ENCODE measurements at places on chromosomes 5 and 9.

GRCh38 chr9:15249042-15249818, 57.8 kb downstream of the TTC39B start:
- DNase-seq = no peak
- no peaks in the 10 kb centered on the region for H3K27me3 ChIP-seq
- H3K4me1 ChIP-seq = peaks cover 6% of the 10 kb centered on the region
- H3K4me3 ChIP-seq = no peak overlapping the region

DNA sequence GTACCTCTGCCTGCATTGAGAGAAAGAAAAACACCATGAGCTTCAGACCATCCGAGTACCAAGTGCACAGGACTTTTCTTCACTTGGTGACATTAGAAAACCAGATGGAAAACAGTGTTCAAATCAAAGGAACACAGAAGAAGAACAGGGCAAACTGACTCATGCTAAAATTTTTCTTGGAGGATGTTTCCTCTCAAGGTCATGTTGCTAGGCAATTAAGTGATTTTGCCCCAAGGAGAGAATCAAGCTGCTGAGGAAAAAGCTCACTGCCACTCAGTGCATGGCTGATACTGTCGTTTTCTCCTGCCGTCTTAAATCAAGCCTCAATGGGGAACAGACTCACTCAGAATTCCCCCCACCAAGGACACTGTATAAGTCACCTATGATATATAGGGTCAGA, 57.9 kb upstream of the SIMC1 start:
- H3K4me1 ChIP-seq = no peaks in the 10 kb centered on the region
- H3K4me3 ChIP-seq = no peak overlapping the region
- H3K27me3 ChIP-seq = no peaks in the 10 kb centered on the region
- no peak for DNase-seq

DNA sequence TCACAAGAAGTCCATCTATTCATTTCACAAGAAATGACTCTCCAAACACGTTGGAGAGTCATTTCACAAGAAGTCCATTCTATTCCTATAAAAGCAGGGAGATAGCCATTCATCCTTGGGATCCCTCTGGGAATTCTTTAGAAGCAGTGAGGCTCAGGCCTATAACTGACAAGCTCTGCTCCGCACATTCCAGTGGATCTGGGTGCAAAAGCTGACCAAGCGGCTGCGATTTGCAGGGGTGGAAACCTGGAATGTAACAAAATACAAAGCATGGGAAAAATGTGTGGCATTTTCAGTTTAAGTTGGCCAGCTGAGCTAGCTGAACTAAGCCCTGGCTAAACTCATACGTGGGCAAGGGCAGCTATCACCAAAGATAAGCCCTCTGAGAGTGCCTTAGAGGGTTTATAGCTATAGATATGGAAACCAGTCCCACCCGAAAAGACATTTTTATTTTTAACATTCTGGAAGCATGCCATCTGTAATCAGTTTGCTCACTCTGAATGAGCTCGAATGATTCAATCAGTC, 8.7 kb downstream of the TAS2R1 start:
- H3K36me3 ChIP-seq = no peaks in the 10 kb centered on the region
- DNase-seq = no peak
- no peaks in the 10 kb centered on the region for H3K27me3 ChIP-seq
- H3K4me1 ChIP-seq = no peaks in the 10 kb centered on the region
- H3K27ac ChIP-seq = no peak overlapping the region

GRCh38 chr5:58149746-58150145, 310.1 kb downstream of the PLK2 start:
- H3K36me3 ChIP-seq = no peaks in the 10 kb centered on the region
- no peaks in the 10 kb centered on the region for H3K27me3 ChIP-seq
- no peak overlapping the region for H3K27ac ChIP-seq
- no peak for DNase-seq
- no peaks in the 10 kb centered on the region for H3K4me1 ChIP-seq
- H3K4me3 ChIP-seq = no peak overlapping the region

DNA sequence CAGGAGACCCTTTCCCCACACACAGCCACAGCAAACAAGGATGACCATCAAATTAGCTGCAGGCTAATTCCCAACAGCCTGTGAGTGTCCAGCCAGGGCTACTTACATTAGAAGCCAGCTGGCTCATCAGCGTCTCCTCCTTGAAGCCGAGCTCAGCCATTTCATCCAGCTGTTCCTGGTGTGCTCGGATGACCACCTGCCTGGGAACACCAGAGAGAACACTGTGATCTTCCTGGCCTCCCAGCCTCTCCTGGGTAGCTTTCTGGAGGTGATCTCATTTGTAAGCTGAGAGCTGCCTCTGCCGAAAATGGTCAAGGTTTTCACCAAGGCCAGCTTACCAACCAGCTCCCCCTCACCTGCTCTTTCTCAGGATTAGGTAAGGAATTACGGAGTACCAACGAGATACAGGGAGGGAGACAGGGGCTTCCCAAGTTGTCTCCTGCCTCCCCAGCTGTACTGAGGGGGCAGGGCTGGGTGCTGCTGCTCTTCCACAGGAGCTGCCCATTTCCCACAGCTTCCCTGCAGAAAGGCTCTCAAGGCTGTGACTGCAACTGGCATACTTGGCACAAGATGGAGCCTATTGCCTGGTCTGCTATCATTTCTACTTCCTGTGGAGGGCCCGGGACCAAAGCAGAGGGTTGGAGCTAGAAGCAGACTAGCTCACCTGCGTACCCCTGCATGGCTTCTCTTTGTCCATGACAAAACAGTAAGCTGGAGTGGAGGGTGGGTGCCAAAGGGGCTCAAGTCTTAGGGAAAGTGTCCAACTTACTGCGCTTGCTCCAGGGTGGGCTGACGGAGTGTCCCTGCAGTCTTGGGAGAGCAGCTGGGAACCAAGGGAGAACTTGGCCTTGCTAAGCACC, 73.9 kb downstream of the KIF24 start:
- H3K4me3 ChIP-seq = no peak overlapping the region
- H3K27me3 ChIP-seq = no peaks in the 10 kb centered on the region
- DNase-seq = no peak
- H3K36me3 ChIP-seq = peaks cover 8% of the 10 kb centered on the region
